ENCODE measurements at places on chromosomes 3 and 15.

- no peak for DNase-seq
Measured at GRCh38 chr3:112647122-112647521, 6.2 kb upstream of the CCDC80 start.

GRCh38 chr3:99562138-99562537 is 76.3 kb upstream of the COL8A1 start:
- no peak for DNase-seq

- no peak for DNase-seq
Measured at GRCh38 chr3:135927155-135927554, 38.4 kb upstream of the PPP2R3A start.

- DNase-seq = no peak
Measured at GRCh38 chr3:138362538-138362937, 14.2 kb downstream of the MRAS start.

DNA sequence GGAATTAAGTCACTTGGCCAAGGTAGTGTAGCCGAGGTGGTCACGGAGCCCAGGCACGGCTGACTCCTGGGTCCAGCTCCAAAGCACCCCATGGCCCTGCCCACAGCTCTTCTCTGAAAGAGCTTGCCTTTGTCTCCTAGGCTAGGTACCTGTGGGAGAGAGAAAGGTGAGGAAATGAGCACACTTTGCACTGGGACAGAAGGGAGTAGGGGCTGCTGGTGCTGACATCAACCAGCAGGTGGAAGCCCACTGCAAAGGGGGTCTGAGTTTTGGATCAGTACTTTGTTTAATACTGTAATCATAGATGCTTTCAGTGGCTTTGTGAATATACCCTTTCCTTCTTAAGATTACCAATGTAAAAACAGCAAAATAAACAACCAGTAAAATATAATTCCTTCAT is 128.3 kb upstream of the EIF1B start:
- no peak for DNase-seq

GRCh38 chr3:129001806-129002572 is 885 bp downstream of the EFCC1 start:
- peak; percentile 45 for DNase-seq

GRCh38 chr15:92638291-92638708 is 17.3 kb downstream of the FAM174B start:
- no peak for DNase-seq

DNA sequence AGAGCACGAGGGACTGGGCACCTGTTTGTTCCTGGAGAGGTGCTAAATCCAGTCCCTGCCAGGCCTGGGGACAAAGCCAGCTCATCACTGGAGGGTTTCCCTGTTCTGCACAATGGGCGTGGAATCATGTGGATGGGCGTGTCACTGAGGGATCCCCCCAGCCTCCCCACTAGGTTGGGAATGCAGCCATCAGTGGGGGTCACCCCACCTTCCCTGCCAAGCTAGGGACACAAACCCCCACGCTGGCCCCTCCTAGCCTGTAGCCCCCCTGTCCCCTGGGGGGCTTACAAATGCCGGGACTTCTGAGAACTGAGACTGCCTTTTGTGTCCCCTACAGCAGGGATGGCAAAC is 61.9 kb downstream of the NSMCE3 start:
- DNase-seq = no peak

GRCh38 chr3:57019057-57019456 is 41.4 kb upstream of the SPATA12 start:
- no peak for DNase-seq

GRCh38 chr15:69119001-69119400 is 41.4 kb upstream of the GLCE start:
- no peak for DNase-seq

DNA sequence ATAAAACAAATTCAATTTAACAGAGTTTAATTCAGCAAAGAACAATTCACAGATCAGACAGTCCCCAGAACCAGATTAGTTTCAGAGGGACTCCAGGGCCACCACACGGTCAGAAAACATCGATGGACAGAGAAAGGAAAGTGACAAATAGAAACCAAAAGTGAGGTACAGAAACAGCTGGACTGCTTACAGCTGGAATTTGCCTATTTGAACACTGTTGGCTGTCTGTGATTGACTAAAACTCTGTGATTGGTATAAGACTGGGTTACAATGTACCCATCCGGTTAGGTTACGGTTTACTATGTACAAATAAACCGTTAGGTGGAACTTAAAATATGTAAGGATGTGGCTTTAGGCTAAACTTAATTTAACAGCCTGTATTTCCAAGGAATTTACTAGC is 30.3 kb downstream of the MOBP start:
- no peak for DNase-seq

- DNase-seq = no peak
Measured at GRCh38 chr3:21020043-21020442, 731.0 kb downstream of the ZNF385D start.

- peak; percentile 78 for DNase-seq
Measured at GRCh38 chr3:128497305-128498126, 4.5 kb upstream of the GATA2 start.

GRCh38 chr3:35641920-35642527 is 2.7 kb downstream of the ARPP21 start:
- DNase-seq = no peak

DNA sequence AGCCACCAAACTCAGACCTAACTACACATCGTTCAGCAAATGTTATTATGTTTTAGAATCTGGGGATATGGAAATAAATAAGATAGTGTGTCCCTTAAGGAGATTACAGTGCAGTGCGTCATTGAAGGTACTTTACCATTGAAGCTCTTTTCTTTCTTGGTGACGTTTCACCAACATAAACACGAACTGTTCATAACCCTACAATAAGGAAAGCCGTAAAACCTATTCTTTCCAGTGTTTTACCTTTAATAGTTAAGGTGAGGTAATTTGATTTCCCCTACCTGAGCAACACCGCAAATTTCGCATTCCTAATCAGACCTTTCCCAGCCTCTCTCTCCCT is 826 bp downstream of the CCDC66 start:
- no peak for DNase-seq

DNA sequence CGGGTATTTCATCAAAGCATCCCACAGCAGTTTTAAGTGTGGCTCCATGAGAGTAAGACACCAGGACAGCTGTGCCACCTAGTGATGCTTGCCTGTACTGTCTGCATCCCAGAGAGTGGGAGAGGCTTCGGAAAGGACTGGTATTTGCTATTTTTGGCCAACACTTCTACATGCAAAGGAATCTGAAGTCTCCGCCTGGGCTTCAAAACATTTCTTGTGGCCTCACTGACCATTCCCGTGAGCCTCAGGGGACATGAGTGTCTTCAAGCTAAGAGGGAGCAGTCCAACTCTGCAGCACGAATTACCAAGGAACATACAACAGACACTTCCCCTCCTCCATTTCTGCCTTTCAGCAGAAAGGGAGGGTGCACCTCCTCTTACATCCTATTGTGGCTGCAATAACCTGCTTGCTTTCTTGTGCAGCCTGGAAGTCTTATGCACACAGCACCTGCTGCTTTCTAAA is 177.5 kb downstream of the RORA start:
- DNase-seq = no peak

GRCh38 chr3:194572944-194573491 is 60.2 kb downstream of the TMEM44 start:
- DNase-seq = no peak

DNA sequence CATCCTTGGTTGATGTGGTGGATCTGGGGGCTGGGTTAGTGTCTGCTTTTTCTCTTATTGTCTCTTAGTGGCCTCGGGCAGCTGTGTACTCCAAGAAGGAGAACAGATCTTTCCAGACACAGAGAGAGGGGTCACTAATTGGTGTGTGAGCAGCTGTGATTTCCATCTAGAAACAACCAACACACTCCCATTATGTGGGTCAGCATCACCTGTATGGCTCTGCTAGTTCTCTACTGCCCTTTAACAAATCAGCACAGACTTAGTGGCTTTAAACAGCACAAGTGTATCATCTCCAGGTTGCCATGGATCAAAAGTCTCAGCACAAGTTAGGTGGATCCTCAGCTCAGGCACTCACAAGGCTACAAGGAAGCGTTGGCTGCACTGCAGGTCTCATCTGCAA is 156.8 kb downstream of the LRTM1 start:
- no peak for DNase-seq

DNA sequence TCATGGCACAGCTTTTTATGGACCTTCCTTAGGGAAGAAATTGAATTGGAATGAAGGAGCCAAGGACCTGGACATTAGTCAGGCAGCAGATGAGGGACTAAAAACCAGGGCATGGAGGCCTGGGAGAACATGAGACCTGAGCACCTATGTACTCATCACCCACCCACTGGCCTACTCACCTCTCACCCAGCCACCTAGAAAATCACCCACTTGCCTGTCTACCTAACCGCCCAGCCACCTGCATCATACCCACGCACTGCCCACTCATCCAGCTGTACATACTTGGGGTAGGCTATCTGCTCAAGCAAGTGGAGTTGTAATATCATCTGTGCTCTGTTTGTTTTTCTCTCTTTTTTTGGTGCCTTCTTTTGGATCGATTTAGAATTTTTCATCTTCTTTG is 65.3 kb upstream of the SLCO2A1 start:
- no peak for DNase-seq

DNA sequence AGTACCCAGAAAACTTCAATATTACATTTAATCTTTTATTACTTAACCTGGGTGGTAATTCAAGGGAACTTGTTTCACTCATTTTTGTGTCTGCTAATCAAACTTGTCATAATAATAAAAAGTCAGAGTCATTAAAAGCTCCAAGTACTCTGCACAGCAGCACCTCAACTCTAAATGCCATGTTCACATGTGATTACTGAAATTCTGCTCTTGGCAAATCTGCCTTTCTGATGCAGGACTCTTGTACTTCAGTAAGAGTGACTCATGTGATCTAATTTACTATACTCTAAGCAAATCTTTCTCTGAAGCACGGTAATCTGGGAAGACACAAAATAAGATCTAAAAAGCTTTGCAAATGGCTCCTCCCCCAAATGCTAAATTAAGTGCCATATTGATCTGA is 6.4 kb downstream of the ROBO1 start:
- no peak for DNase-seq

- DNase-seq = peak; percentile 44
Measured at GRCh38 chr3:69326855-69327300, 59.0 kb downstream of the FRMD4B start.

- no peak for DNase-seq
Measured at GRCh38 chr3:182925330-182925943, 54.9 kb downstream of the DCUN1D1 start.

DNA sequence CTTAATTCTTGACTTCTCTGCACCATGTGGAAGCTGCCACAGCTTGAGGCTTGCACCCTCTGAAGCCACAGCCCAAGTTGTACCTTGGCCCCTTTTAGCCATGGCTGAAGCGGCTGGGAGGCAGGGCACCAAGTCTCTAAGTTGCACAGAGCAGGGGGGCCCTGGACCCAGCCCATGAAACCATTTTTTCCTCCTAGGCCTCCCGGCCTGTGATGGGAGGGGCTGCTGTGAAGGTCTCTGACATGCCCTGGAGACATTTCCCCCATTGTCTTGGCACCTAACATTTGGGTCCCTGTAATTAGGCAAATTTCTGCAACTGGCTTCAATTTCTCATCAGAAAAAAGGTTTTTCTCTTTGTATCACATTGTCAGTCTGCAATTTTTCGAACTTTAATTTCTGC is 92.8 kb upstream of the GALNT15 start:
- no peak for DNase-seq

GRCh38 chr15:27820722-27821121 is 278.4 kb downstream of the OCA2 start:
- DNase-seq = no peak

- DNase-seq = peak; percentile 26
Measured at GRCh38 chr3:118628704-118629341, 405.8 kb downstream of the IGSF11 start.

DNA sequence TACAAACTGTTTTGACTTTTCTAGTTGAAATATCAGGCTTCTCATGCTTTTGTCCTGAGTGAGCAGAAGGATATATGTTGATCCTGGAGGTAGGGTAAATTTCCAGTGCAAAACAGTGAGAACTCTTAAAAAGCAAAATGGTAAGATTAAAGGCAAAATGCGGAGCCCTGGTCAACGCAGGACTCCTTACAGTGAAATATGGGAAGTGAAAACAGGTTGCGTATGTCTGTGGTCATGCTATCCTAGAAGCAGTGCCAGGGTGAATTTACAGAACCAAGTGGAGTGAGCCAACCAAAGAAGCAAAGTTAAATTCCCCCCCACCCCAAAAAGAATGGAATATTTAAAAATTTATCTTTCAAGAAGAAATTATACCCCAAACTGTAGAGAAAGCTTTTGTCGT is 256.4 kb downstream of the NR2F2 start:
- DNase-seq = no peak

DNA sequence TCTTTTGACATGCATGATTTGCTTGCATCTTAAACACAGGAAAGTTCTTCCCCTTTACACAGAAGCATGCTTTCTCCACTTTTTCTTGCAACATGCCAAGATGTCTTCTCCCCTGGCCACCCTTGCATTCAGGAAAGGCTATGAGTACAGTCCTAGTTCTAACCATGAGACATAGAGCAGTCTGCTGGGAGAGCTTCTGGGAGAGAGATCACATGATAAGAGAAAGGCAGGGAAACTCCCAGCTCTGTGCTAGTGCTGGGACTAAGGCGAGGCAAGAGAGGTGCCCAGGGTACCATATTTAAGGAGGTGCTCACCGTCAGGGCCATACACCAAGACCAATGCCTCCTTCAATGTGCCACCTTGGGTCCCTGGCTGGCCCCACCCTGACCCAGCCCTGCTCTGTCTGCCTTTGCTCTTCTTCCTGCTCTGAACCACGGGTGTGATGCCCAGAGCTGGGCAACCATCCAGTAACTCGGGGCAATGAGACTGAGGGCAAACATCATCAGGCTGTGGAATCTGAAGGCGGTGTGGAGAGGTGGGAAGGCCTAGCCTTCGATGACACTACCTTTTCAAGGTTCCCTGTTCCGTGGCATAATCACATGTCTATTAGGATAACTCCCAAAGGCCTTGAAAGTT is 77.4 kb upstream of the PRR20G start:
- no peak for DNase-seq

DNA sequence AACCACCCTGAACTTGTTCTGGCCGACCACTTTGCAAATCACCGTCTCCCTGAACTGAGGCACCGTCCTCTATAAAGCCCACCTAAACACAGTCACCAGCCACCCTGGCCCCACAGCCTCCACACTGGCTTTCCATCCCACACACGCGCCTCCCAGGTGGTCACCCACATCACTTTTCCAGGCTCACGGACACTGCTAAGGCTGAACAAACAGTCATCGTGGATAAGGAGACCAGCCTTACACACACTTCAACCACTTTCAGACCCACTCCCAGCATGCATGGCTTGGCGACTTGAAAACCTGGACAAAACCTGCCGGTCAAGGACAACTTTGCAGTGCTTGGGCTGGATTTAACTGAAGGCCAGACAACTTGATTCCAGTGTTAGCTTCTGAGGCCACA is 8.4 kb downstream of the CHSY1 start:
- no peak for DNase-seq

- DNase-seq = no peak
Measured at GRCh38 chr15:29835301-29835700, 13.0 kb upstream of the TJP1 start.

Data from activated naive CD8-positive, alpha-beta T cell treated with anti-CD3 and anti-CD28 coated beads, Interleukin-2, amount 50 U/mL, for 24 hours (primary cell).